Stimulated activated CD4-positive, alpha-beta T cell treated with anti-CD3 and anti-CD28 coated beads, Interleukin-4, amount 100 ng/mL, for 1 hour (primary cell): ENCODE measurements at places on chromosomes 7 and 10.

GRCh38 chr7:123719197-123719721 lies 29.5 kb downstream of the WASL start:
- DNase-seq: no peak

DNA sequence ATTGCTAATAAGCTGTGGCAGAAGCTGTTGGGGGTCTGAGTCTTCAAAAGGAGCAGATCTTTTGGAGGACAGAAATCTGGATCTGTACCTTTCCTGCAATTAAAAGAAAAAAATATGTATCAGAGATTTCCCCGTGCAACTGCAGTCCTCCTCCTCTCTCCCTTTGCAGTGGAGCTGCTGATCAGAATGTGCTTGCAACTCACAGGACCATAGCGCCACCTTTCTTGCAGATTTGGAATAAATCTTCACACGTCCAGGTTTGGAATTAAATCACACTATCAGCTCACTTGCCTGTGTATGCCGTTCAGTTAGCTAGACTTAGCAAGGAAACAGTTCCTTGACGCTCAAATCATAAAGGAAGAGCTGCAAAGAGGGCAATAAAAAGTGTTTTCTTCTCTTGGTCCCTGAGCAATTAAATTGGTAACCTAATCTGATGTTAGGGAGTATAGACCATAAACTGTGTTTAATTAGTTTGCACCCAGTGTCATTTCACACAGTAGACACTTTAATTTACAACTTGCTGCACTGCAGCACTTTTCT lies 77.4 kb downstream of the PON1 start:
- no peak for DNase-seq

DNA sequence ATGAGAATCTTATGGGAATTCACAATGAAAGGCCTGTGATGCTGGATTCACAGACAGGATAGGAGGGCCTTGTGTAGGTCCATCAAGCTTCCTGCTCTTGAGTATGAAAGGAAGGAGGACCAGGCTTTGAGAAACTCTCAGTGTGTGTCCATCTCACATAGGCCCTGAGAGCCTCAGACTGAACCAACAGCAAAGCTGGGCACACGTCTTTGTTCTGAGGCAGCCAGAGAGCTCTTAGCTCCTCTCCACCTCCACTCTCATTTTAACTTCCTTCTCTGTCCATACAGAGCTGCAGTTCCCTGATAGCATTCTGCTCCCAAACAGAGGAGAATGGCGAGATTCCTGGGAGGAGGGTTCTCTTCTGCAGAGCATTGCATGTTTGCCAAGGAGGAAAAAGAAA lies 515.6 kb downstream of the CALN1 start:
- no peak for DNase-seq

GRCh38 chr10:29239569-29240472 lies 49.0 kb upstream of the LYZL1 start:
- no peak for DNase-seq

- DNase-seq: no peak
Measured at GRCh38 chr10:6567884-6568283, 12.2 kb downstream of the PRKCQ start.

DNA sequence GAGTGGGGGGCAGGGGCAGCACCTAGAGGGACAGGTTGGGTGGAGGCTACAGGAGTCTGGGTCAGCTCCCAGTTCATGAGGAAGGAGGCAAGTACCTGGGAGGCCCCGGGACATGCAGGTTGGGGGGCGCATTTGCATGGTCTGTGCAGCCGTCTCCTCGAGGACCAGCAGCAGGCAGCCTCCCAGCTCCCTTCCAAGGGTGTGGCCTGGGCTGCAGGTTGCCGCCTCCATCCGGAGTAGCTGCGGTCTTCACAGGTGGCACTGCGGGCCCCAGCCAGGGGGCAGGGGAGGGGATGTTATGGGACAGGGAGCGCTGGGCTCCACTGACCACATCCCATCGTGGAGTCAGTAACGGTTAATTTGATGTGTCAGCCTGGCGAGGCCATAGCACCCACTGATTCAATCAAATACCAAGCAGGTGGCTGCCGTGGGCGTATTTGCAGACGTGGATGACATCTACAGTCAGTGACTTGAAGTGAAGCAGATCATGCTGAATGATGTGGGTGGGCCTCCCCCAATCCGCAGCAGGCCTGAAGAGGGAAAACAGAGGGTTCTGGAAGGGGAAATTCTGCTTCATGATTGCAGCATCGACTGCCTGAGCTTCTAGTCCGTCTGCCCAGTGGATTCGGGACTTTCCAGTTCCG lies 81.6 kb downstream of the PRKAG2 start:
- DNase-seq: peak; percentile 76

DNA sequence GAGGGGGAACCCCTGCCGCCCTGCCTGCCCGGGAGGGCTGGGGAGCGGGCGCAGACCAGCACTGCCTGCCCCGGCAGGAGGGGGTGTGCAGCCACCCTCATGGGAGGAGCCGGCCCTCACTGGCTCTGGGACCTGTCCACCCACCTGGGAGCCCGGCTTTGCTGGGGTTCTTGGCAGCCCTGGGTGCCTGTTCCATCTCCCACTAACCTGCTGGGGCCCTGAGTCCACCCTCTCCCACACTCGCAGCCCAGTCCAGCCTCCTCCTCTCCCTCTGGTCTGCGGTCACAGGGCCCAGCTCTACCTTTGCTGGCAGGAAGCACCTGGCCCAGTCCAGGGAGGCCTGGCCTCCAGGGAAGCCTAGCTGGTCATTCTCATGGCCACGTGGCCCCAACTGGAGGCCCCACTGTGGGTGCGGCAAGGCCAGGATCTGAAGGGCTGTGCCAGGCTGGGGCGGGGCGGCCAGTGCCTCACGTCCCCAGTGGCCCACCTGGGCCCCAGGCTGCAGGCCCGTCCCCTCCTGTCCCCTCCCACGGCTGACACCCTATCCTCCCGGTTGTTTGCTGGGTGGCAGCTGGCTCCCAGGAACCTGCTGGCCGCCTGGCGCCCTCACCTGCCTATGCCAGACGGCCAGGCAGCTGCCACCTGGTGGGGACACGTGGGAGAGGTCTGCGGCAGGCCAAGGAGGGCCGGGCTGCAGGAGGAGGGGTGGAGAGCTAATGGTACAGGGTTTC lies at the start of gene TMEM184A:
Gene TMEM184A (minus strand): TSS at position 393 of the 731 bp plus-strand sequence. CDS start 721 bp downstream, outside the sequence.
- DNase-seq: peak; percentile 50

GRCh38 chr7:119197172-119197876 lies 972.8 kb downstream of the ANKRD7 start:
- DNase-seq: no peak

DNA sequence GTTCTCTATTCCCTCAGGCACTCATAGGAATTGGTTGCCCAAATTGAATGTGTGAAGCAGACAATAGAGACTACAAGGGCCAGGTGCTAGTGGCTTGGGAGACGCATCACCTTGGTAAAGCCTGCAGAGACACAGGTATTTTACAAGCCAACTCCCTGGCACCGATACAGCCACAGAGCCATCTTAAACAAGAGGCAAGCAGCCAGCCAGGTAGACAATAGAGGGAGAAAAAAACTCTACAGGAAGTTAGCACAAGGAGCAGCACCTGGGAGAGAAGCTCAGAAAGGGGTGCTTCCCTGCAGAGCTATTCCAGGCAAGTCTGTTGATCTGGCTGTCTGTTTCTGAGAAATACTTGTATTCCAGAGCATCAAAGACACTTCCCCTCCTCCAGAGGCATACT lies 43.0 kb upstream of the CDK1 start:
- no peak for DNase-seq

- DNase-seq: no peak
Measured at GRCh38 chr7:29636009-29636351, 72.3 kb downstream of the PRR15 start.

DNA sequence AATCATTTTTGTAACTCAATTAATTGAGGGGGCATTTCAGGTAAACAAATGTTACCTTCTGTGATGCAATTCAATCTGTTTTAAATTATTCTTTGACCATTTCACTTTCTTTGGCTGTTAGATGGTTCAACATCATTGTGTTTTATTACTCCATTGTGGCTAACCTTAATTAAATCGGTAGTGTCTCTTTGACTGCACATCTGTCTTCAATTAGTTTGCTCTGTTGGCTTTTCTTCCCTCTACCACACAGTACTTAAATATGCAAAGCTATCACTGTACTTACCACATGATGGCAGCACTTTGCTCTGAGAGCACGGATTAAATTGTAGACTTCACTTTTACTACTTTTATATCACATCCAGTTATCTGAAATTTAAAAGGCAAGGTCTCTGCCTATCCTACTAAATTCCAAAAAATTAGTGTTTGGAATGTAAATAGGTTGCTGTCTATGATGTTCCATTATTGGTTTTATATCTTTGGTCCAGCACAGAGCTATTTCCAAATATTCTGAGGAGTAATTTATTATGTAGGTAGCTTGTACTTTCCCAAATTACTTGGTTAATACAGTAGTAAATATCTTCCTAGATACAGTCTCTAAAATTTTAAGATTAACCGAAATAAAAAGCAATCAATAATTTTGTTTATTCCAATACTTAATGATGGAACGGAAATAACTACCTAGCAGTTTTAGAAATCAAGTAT lies 352.0 kb downstream of the PCLO start:
- DNase-seq: no peak

GRCh38 chr7:155652156-155653114 lies 8.0 kb downstream of the RBM33 start:
- DNase-seq: no peak

DNA sequence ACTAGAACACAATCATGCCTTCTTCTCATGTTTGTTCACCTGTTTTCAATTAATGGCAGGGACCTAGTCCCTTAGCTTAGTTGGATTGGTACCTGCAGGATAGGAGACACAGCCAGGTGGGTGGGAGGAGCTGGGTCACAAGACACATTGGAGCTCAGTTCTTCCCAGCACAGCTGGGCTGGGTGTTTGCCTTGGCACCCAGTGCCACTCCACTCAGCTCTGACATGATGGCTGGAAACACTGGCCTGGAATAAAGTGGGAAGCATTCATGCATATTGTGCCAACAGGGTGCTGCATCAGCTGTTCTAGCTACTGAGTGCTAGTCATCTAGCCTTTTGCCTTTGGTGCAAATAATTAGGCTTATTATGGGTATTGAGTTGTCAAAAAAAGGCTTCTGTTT lies 226.1 kb downstream of the PTEN start:
- DNase-seq: no peak

- no peak for DNase-seq
Measured at GRCh38 chr7:66682350-66683093, 53.8 kb downstream of the KCTD7 start.

- DNase-seq: peak; percentile 22
Measured at GRCh38 chr10:930625-931325, 730 bp downstream of the LARP4B start.

DNA sequence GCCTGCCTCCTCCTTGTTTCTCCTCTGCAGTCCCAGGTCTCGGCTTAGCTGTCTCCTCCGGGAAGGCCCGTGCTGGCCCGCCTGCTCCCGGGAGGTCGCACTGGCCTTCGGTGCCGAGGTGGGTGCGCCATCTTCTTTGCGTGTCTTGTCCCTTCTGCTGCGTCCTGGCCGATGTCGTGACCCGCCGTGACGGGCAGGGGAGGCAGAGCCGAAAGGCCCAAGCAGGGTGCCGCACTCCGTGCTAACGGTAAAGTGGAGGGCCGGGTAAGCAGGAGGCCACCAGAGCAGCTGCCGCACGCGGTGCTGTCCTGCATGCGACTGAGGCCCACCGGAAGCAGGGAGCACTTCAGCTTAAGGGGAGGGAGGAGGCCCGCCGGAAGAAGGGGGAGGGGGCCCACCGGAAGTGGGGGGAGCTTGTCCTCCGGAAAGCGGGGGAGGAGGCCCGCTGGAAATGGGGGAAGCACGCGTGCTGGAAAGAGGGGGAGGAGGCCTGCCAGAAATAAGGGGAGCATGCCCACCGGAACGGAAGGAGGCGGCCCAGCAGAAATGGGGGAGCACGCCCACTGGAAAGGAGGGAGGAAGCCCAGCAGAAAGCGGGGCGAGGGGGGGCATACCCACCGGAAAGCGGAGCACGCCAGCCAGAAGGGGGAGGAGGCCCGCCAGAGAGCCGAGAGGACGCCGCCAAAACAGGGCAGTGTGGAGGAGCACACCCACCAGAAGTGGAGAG lies 71.4 kb downstream of the PROSER2 start:
- no peak for DNase-seq

GRCh38 chr10:73439605-73440312 lies 6.4 kb upstream of the MSS51 start:
- DNase-seq: no peak

DNA sequence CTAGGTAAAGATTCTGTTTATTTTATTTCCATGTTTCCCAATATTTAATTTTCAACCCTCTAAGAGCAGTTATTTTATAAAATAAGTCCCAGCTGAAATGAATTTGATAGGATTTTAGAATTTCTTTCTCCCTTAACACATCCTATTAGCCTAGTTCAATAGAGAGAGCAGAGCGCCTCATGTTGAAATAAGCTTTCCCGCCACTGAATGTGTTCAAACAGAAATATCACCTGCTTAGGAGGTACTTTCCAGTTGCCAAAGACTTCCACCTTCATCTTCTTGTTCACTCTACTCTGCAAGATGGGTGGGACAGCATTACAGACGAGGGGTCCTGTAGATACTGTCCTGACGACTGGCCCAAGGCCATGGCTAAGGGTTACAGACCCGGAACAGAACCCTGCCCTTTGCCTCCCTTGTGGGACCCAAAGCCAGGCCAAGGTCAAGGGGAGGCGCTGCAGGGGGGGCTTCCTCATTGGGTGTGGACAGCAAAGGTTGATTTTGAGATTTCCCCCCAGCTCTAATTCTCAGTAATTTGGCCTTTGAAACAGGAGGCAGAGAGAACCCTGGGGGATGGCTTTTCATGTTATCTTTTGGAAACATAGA lies 62.0 kb downstream of the PARP12 start:
- DNase-seq: no peak

DNA sequence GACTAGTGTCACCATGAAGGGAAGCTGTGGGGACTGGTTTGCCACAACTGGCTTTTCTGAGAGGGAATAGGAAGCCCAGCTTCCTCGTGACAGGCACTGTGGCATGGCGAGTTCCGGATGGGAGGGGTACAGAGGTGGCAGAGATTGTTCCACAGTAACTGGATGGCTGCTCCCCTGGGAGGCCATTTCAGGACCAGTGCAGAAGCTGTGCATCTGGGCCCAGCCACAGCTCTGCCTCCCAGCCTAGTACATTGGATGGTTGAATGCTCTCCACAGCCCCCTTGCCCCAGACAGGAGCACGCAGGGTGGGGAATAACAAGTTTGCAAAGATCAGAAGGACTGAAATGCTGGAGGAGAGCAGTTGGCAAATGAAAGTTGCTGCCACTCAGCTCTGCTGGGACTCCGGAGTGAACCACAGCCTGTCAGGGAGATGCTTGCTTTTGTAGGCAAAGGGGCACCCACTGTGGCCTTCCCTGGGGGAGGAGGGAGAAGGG lies 51.8 kb downstream of the GSDME start:
- no peak for DNase-seq

- DNase-seq: no peak
Measured at GRCh38 chr7:101527844-101528667, 101.0 kb downstream of the MYL10 start.

- DNase-seq: no peak
Measured at GRCh38 chr7:12623885-12624498, 53.5 kb downstream of the SCIN start.

GRCh38 chr10:79239275-79239779 lies 107.9 kb upstream of the PPIF start:
- DNase-seq: no peak

DNA sequence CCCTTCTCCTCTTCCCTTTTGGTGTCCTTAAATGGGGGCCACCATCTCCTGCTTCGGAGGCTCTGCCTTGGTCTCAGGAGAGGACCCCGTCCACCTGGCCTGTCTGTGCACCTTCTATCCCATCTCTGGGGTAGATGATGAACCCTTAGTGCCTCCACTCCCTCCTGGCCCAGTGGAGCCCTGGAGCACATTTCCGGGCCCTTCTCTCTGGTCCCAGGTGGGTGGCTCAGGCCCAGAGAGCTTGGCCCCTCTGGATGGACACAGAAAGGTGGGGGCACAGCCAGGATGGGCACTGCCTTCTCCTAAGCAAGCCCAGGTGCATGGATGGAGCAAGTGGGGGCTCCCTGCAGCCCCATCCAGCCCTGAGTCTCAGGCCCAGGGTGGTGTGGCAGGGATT lies 121.4 kb upstream of the RET start:
- DNase-seq: no peak
